SHP77 treated with DMSO at 0.1 percent for 48 hours (cell line): ENCODE measurements at places on chromosomes 7 and 10.

DNA sequence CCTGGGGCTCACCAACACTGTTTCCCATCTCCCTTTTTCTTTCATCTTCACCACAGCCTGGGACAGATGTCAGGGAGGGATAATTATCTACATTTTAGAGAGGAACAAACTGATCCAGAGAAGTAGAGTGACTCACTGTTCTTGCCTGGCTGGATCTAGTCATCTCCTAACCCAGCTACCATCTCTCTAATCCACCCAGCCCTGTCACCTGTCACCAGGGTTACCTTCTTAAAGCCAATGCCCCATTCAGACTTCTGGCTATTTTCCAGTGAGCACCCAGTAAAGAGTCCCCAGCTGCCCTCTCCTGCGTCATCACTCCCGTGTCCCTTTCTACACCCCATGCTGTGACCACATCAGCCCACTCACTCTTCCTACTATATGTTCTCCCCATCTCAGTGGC lies 68.4 kb upstream of the DUSP5 start:
- DNase-seq = no peak

GRCh38 chr10:71584461-71584860 lies 135.1 kb downstream of the C10orf105 start:
- DNase-seq = no peak

GRCh38 chr7:13894377-13894776 lies 95.1 kb downstream of the ETV1 start:
- DNase-seq = no peak

- no peak for DNase-seq
Measured at GRCh38 chr10:76632767-76633051, 1004.9 kb downstream of the KCNMA1 start.

GRCh38 chr7:22733761-22734160 lies 6.8 kb downstream of the IL6 start:
- DNase-seq = no peak

GRCh38 chr7:1706381-1706720 lies 36.3 kb downstream of the ELFN1 start:
- no peak for DNase-seq

DNA sequence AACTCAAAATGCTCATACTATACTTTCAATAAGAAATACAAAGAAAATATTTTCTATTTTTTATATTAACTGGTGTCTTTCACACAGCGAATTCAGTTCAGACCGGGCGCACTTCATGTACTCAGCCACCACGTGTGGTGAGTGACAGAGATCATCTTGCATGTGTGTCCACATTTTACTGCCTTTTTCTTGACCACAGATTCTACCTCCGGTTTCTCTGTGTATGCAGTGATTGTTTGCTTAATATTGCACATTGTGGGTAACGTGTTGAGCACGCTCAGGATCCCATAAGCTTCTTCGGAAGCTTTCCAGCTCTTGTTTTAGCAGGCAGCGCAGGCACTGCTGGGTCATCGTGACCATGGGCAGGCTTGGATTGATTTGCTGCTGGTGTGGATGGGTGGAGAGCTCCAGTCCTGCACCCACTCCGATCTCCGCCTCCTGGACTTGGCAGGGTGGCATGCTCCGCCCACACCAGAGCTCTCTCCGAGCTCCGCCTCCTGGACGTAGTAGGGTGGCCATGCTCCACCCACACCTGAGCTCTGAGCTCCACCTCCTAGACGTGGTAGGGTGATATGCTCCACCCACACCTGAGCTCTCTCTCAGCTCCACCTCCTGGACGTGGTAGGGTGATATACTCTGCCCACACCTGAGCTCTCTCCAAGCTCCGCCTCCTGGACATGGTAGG lies 253.3 kb downstream of the DIP2C start:
- no peak for DNase-seq

DNA sequence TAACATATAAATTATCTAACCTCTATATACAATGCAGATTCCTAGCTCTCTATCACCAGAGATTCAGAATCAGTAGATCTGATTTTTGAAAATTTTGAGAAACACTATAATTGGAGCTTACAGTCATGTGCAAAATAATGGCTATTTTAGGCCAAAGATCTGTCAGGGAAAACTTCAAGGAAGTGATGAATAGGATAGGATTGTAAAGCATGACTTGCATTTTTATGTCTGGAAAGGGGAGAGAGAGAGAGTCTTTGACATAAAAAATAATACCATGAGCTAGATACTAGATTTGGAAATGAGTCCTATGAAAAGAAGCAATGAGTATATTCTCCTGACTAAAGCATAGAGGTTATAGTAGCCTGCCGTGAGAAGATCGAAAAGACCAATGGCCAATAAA lies 181.1 kb downstream of the SDHAF3 start:
- no peak for DNase-seq

- no peak for DNase-seq
Measured at GRCh38 chr7:27113991-27114769, 11.7 kb upstream of the HOXA2 start.

DNA sequence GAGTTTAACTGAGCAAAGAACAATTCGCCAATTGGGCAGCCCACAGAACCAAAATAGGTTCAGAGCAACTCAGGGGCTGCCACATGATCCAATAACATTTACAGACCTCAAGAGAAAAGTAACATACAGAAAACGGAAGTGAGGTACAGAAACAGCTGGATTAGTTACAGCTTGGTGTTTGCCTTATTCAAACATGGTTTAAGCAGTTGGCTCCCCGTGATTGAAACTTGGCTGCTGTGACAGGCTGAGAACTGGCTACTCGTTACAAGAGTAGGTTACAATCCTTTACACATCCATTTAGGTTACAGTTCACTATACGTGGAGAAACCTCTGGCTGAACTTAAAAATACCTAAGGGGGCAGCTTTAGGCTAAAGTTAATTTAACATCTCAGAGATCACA lies 673.1 kb upstream of the PHF14 start:
- no peak for DNase-seq

GRCh38 chr7:15236952-15237351 lies 324.9 kb downstream of the AGMO start:
- no peak for DNase-seq

- DNase-seq = no peak
Measured at GRCh38 chr7:85638394-85638793, 451.5 kb upstream of the SEMA3D start.

DNA sequence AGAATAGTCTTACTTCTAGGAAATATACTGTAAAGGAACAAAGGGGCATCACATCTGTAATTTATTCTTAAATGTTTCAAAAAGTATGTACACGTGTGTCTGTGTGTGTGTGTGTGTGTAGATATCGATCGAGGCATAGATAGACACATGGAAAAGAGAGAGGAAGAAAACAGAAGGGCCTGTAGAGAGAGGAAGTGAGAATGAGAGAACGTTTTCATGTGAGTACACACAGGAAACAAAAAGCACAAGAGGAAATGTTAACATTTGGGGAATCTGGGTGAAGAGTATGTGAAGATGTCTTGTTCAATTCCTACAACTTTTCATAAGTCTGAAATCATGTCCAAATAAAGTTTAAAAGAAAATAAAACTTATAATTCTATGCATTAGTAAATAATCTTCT lies 286.5 kb upstream of the SORCS1 start:
- DNase-seq = no peak

- no peak for DNase-seq
Measured at GRCh38 chr10:60980997-60981396, 37.0 kb upstream of the RHOBTB1 start.

- no peak for DNase-seq
Measured at GRCh38 chr7:132476541-132476940, 99.7 kb downstream of the PLXNA4 start.

DNA sequence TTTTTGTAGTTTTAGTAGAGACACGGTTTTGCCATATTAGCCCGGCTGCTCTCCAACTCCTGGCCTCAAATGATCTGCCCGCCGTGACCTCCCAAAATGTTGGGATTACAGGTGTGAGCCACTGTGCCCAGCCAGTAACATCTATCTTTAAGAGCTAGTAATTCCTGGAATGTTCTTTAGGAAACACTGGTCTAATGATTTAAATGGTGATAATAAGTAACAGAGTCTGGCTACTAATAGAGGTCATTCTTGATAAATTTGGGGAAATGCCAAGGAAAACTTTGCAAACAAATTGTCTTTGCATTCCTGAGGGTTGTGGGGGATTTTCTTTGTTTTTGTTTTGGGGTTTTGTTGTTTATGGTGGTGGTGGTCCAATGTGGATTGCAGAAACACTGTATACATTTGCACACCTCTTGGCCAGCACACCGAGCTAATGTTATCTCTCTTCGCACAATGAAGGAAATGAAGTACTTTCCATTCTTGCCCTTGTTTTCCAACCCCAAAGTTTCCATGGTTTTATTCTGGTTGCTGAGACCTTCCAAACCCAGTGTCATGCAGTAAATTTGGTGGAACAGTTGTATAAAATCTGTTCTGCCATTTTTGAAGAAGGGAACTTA lies 51.3 kb upstream of the WIPF3 start:
- no peak for DNase-seq

DNA sequence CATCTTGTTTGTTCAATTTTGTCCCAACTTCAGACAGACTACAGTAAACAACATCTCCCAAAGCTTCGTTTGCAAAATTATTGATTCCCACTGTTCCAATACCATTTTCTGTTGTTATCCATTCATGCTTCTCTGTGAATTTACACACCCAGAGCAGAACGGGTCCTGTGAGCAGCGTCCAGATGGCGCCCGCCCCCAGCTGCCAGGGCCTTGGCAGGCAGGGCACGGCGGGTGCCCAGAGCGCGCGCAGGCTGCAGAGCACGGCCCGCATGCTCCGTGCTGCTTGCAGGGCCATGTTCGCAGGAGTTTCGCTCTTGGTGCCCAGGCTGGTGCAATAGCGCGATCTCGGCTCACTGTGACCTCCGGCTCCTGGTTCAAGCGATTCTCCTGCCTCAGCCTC lies 32.5 kb upstream of the SEPTIN7 start:
- no peak for DNase-seq

GRCh38 chr10:89829887-89830269 lies 128.5 kb downstream of the KIF20B start:
- no peak for DNase-seq

DNA sequence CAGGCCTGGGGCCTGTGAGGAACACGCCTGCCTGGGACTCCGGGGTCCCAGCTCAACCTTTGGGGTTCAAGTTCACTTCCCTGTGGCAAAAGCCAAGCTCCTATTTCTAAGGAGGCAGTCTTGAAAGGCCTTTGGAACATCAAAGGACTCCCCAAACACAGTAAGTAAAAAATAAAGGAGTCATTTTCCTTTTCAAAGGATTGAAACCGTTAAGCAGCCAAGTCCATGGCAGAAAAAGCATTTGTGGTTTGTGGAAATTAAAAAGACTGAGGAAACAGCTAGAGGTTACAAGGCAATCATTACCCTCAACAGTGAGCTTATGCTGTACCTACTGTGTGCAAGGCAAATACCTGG lies 200.8 kb downstream of the MYOF start:
- no peak for DNase-seq

DNA sequence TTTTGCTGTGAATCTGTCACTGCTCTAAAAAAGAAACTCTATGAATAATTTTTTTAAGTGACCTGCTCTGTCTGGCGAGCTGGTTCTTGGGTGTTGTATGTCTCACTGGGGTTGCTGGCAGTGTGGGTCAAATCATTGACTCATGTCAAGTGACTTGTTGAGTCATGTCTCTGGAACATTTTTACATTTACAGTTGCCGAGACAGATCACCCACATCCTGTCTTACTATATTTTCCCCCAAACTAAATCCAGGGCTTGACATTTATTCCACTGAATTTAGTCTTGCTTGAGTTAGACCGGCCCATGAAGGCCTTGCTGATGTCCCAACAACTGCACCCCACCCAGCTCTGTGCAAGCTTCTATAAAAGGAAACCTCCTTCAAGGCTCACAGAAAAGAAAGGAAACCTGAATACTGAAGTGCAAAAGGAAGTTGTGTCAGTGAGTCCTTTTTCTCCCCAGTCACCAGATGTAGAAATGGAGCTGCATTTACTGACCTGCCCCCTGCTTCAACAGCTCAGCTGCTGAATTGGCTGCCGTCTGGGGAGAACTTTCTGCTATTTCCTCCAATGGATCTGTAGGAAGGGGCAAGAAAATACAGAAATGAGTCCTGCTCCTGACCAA lies 290.3 kb downstream of the TNS3 start:
- no peak for DNase-seq

DNA sequence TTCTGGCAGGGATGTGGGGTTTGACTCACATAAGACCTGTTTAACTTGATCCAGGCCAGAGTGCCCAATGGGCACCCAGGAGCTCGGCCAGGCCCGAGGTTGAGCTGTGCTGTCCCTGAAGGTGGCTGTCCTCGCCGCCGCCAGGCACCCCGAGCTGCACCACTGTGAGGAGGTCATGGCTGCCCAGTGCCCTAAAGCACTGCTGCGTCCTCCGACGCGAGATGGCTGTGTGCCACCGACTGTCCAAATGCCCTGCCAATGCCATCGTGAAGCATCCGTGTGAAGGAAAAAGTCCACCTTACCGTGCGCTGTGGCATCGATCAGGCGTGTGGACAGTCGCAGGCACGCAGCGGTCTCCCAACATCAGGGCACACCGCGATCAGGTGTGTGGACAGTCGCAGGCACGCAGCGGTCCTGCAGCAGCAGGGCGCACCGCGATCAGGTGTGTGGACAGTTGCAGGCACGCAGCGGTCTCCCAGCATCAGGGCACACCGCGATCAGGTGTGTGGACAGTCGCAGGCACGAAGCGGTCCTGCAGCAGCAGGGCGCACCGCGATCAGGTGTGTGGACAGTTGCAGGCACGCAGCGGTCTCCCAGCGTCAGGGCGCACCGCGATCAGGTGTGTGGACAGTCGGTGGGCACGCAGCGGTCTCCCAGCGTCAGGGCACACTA lies 120.3 kb downstream of the VIPR2 start:
- no peak for DNase-seq

DNA sequence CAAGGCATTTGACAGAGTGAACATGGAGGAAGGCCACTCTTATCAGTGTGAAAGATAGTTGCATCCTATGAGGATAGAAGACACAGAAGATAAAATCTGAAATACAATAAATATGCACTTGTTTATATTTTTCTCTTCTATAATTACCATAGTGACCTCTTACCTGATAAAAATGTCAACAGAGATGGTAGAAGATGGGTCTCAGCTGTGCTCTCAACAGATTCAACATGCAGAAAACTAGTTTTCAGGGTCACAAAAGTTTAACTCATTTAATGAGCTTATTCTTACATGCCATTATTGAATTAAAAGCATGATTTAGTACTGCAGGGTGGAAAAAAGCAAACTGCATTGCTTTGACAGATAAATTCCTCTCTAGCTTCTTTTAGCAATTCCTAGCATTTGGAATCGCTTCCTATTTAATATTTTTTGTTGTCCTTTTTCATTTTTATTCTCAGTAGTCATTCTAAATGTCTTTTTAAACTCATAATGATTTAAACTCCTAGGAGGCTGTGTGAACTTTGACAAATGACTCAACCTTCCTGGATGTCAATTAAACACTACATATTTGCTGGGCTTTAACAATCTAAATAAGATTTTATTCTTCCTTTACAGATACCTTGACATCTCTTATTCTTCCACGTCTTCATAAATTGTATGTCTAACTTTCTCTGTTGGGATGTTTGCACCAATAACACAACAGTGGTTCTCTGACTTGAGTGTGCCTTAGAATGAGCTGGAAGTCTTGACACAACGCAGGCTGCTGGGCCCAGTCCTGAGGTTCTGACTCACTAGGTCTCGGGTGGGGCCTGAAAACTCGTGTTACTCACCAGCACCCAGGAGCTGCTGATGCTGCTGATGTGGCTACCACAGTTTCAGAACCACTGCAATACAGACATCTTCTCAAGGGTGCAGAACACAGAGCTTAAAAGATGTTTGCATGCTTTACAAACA lies 565.5 kb upstream of the IGFBP3 start:
- no peak for DNase-seq
